ENCODE measurements at places on chromosomes 5 and 9.

DNA sequence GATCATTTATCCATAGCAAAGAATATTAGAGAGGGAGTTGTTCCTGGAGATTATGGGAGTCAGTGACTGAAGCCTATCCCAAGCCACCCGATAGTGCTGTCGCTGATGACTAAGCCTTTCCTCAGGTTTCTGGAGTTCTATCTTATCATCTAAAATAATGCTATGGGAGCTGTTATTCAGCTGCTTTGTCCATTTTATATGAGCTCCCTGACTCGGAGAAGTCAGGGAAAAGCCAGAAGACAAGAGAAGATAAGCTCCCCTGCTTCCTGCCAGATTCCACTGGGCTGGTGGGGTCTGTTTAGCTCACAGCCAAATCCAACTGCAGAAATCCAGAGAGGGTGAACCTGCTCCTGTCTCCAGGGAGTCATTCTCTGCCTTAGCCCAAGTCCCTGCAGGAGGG is 148.2 kb downstream of the DROSHA start:
- DNase-seq = no peak

DNA sequence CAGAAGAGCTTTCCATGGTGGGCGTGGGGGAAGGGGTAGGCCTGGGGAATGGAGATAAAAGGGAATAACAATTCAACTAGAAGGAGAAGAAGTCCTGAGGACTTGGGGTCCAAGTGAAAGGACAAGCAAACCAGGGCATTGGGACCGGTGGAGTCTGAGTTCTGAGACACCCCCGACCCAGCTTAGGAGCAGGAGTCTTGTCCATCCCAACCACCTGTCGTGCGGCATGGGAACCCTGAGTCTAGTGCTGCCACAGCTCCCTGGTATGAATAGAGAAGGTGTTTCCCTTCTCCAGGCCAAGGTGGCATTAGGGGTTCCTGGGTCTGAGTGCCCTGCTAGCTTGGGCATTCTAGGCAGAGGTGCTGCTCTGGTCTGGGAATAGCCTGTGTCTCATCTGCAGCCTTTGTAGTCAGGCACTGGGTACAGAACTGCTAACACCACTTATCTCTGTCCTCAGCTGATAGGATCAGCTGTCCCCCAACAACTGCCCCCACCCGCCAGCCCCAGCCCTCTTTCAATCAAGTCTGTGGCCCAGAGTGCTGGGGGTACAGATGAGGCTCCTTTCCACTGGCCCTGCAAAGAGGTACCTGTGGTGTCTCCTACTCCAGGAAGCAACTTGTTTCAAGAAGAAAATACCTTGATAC is 9.9 kb downstream of the HNRNPAB start:
- DNase-seq = no peak

- DNase-seq = no peak
Observed at GRCh38 chr5:102975457-102976182, 144.3 kb downstream of the GIN1 start.

DNA sequence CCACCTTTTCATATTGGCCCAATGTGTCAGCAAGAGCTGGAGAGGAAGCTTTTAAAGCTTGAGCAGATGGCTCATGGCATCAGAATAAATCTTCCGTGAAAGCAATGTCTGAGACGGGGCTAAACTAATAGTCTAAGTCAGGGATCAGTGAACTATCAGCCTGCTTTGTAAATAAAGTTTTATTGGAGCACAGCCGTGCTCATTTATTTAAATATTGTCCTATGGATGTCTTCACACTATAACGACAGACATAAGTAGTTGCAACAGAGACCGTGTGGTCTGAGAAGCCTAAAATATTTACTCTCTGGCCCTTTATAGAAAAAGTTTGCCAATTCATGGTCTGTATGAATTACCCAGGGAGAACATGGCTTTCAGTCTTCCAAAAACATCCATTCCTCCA is 85.6 kb upstream of the SLC44A1 start:
- no peak for DNase-seq
